ENCODE measurements at places on chromosomes 1 and 21.

DNA sequence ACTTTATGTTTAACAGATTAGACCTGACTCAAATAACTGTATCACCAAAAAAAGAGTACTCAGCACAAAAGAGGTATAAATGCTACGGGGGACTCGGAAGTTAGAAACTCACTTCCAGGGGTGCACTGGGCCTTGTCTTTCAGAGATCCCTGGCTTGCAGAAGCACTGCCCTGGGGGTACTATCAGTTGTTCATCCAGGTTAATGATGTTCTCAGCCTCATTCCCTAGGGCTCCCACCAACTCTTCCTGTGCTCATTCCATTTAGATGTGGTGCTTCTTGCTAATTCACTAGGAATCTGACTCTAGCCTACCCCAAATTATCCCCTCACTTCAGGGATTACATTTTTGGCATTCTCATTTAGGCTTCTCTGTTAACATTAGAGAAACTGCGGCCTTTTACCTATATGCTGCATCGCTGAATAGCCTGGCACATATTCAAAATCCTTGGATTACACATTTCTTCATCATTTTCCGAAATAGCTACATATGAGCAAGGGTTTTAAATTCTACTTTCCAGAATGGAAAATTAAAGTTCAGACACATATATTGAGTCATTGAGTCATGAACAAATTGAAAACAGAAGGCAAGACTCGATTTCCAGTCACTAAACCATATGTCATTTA, 338.5 kb downstream of the KCTD3 start:
- DNase-seq, result no peak

DNA sequence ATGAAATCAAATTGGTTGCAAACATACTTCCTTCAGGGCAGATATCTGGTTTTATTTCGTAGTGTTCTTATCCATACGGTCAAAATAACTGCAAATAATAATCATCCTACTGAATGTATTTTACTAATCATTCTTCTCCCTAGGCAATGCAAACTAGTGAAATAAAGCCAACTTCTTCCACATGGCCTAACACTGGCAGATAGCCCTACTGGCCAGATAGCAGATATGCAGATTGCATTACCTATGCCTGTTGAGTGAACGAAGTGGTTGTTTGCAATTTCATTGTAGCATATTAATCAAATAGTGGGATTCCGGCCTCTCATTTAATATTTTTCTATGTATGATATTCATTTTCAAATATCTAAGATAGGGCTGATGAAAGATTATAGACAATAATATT, 116.2 kb downstream of the CENPF start:
- DNase-seq, result no peak

- DNase-seq, result no peak
Measured at GRCh38 chr1:117673405-117673804, 67.6 kb downstream of the TENT5C start.

- no peak for DNase-seq
Measured at GRCh38 chr1:3027611-3028371, 6.5 kb downstream of the ACTRT2 start.

DNA sequence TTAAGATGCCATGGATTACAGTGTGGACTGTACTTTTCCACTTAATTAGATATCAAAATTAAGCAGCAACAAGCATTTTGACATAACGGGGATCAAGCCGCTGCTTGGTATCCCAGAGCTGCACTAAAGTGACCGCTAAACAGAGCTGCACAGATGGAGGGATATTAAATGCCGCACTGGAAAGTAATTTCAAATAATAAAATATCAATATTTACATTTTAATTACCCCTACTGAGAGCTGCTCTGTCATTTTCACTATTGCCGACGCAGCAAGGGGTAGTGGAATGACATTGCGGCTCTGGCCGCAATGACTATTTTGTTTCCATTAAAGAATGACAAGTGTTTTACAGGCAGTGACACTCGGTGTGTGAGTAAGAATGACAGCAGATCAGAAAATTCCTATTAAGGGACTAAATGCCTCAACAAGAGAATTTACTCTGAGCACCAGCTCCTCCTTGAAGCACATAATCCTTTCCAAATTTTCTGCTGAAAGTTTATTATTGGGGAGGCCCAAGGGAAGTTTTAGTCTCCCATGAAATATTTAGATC, 109.1 kb upstream of the USH2A start:
- no peak for DNase-seq

DNA sequence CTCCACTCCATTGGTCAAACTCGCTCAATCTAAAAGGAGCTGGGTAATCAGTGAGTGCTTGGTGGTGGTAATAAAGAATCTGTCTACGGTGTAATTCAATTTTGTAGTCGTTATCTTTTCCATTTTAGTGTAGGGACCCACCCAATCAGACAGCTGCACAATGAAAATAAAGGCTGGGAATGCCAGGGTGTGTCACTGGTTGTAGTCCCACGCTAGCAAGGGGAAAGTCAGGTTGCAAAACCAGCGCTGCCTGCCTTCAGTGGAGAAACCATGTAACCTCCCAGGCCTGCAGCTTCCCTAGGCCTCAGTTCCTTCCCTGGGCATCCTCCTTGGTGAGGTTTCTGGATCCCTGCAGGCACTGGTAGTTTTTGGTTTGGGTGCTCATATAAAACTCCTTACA, 49.4 kb upstream of the PPP2R5A start:
- DNase-seq, result no peak

DNA sequence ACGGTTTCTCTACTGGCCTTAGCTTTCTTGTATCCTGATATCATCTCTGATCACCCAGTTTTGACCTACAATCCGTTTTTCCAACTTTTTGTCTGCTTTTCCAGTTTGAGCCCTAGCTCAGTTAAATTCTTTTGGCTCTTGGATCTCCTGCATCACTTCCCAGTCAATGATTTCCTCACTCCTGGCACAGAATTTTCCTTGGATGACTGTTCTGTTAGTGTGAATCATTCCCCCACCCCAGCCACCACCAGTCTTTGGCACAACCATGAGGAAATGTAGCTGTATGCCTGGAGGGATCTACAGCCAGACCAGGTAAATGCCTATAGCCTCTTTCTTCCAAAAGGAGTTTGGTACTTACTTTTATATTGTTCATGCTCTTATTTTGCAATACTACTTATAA, 187.2 kb upstream of the PTGFR start:
- no peak for DNase-seq

GRCh38 chr1:24373044-24373443, 40.5 kb downstream of the STPG1 start:
- DNase-seq, result no peak

- no peak for DNase-seq
Measured at GRCh38 chr1:48675251-48675650, 101.4 kb downstream of the BEND5 start.

- no peak for DNase-seq
Measured at GRCh38 chr21:31287201-31287600, 56.9 kb downstream of the TIAM1 start.

DNA sequence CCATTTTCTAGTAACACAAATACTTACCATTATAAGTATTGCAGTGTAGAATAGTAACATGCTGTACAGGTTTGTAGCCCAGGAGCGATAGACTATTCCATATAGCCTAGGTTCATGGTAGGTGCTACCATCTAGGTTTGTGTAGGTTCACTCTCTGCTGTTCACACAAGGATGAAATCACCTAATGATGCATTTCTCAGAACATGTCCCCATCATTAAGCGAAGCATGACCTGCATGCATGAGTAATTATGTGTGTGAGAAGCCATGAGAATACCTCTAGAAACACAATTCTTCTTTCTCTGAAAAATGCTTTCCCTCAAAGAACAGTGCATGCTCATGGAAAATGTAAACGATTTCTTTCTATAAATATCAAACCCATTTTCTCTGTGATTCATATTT, 69.3 kb downstream of the NR5A2 start:
- DNase-seq, result no peak

GRCh38 chr1:70090875-70091274, 114.5 kb downstream of the LRRC40 start:
- DNase-seq, result no peak

- DNase-seq, result no peak
Measured at GRCh38 chr1:153647346-153647714, 11.2 kb upstream of the SNAPIN start.

- DNase-seq, result no peak
Measured at GRCh38 chr21:41610042-41610839, 102.3 kb upstream of the TMPRSS2 start.

DNA sequence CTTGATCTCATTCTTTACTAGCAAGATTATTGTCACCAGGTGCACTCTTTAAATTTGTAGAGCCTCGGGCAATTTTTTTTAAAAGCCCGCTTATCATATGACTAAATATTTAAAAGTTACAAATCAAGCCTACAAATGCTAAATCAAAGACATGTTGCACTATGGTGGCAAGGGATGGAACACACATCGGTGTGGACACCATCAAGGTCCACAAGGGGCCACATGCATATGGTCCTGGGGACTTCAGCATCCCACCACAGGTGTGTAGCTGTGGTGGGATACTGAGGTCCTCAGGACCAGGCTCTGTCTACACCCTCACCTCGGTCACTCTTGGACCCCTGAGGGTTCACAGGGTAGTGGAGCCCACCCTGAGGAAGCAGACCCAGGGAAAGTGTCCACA, 45.8 kb downstream of the FAM78B start:
- no peak for DNase-seq

DNA sequence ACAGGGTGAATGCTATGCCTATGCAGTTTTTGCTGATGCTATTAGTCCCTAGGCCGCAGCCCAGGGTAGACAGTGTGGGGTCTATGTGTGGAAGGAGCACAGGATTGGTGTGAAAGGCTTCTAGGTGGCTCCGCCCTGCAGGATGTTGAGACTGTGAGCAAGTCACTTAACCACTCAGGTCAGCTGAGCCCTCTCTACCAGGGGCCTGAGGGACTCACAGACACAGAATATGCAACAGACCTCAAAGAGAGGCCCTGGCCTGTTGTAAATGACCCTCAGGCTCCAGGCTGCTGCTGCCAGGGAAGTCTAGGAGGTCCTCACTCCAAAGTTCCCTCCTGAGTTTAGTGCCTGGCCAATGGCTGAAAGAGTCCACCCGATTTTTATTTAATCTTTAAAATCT, 11.0 kb downstream of the NHLH2 start:
- DNase-seq, result no peak

- no peak for DNase-seq
Measured at GRCh38 chr1:205582046-205582445, 49.8 kb downstream of the ELK4 start.

DNA sequence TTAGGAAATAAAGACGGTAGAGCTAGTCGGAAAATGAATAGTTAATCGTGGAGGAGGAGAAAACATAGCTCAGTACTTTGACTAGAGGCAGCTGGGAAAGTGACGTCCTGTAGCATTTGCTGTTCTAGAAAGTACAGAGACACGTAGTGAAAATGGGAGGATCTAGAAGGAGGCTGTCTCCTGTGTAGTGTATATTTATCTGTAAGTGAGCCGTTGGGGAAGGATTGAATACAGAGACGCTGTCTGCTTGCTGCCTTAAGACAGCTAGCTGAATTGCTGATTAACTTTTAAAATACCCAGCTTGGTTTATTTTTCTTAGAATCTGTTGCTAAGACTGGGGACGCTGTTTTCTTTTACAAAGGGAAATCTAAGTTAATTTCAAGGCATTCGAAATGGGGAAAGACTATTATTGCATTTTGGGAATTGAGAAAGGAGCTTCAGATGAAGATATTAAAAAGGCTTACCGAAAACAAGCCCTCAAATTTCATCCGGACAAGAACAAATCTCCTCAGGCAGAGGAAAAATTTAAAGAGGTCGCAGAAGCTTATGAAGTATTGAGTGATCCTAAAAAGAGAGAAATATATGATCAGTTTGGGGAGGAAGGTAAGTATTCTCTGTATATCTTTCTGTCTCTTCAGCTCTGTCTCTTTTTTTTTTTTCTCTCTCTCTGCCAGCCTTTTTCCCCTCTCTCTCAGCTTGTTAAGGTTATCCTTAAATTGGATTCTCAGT, at the start of gene DNAJB4:
Gene DNAJB4, plus strand, starts transcription at position 221 of the 729 bp plus-strand sequence. Its CDS starts 172 bp downstream, at position 393.
- peak; percentile 20 for DNase-seq

- DNase-seq, result no peak
Measured at GRCh38 chr1:1331068-1331965, at the start of gene TAS1R3. TAS1R3 (plus strand) TSS chr1:1331280; CDS start chr1:1331346, 66 bp downstream.

DNA sequence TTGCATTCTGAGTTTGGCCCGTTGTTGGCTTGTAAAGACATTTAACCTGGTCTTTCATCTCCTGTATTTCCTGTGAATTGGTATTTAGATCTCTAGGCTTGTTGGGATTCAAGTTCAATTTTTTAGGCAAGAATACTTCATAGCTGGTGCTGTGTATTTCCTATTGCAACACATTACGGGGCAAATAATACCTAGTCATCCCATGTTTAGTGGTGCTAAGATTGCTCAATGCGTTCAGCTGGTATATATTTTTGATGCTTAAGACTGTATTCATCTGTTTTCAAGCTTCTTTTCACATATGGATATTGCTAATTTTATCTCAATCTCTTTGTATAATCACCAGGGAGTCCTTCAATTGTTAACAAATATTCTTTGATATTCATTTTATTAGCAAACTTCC, 87.5 kb upstream of the ZBTB18 start:
- DNase-seq, result no peak

DNA sequence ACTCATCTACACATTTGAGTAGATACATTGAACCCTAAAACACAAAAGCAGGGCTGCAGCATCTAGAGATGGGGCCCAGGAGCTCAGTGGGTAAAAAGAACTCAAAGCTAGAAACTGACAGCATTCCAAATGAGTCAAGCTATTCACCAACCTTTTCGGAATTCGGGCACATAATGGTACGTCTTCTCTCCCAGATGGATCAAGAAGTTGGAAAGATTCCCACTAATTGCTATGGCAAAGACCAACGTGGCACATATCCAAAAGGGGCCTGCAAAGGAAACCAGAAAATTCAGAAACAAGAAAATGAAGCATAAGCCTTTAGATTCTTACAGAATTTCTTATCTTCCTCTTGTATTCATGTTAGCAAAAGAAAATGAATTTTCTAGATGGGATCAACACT, 18.4 kb downstream of the YIPF1 start:
- no peak for DNase-seq

DNA sequence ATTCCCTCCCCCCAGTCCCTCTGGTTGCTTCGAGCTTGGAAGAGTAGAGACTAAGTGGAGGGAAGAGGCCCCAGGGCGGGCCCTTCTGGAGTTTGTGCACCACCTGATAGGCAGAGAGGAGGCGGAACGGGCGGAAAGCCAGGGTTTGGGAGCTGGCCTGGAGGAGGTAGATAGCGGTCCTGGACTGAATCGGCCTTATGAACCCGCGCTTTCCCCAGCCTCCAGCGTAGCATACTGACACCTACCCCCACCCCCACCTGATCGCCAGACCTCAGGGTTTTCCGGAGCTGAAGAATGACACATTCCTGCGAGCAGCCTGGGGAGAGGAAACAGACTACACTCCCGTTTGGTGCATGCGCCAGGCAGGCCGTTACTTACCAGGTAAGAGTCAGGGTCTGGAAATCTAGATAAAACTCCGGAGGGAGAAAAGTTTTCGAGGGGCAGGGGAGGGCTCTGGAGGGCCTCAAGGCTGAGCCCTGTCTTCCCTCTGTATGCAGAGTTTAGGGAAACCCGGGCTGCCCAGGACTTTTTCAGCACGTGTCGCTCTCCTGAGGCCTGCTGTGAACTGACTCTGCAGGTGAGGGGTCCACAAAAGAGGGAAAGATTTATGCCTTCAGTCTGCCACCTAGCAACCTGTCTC, 705 bp downstream of the UROD start:
- DNase-seq, result no peak

DNA sequence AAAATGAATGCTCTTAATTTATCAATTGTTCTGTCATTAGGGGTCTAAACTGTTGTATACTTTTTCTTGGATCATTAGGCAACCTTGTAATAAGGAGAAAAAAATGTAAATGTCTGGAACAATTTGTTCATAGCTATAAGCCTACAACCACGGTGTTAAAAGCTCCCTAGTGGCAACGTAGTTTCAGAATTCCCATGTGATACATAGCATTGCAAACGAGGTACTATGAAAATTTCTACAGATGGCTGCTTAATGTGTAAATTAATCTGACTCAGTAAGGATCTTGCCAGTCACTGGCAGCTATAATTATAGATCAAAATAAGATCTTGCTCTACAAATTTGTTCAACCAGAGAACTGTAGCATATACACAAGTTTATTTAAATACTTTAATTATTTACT, 304.1 kb upstream of the ADGRL4 start:
- DNase-seq, result no peak

All from activated naive CD4-positive, alpha-beta T cell (primary cell).